ENCODE measurements at places on chromosomes 5 and 9.

GRCh38 chr9:108019821-108020220 is 530.3 kb upstream of the KLF4 start:
- DNase-seq = no peak

DNA sequence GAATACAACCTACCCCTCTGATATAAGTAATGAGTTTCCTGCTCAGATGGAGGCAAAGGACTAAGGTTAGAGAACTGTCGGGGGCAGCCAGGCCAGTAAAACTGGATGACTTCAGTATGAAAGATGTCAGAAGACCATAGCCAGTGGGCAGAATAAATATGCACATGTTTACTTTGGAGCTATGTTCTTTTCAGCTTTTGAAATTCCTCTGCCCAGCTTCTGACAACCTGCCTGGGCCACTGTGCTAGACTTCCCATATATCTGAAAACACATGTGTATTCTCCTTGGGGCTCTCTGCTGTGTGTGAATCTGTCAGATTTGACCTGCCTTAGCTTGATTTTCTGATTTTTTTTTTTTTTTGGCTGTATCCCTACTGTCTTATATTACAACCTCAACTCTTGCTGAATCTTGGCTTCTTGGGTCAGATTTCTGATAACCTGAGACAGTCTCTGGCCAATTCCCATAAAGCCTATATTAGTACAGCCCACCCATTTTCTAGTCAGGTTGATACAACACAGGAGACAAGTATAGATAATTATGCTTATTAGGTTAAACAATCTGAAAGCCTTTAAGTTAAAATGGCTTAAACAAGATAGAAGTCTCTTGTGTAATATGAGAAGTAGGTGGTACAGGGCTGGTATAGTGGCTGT is 76.6 kb upstream of the PRLR start:
- no peak for DNase-seq

DNA sequence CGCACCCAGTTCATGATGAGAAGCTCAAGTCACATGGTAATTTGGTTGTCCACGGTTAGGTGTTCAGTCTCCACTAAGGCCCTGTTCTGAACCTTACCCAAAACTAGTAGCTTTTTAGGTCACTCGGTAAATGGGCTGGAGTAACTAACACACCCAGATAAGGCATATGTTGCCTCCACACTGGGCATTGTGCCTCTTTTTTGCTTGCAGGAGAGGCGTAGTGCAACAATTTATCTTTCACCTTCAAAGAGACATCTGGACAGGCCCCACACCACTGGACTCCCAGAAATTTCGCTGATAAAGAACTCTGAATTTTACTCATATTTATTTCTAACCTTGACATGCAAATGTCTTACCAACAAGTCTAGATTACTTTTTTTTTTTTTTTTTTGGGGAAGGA is 16.8 kb upstream of the PTGES start:
- no peak for DNase-seq

GRCh38 chr9:129548571-129549135 is 72.2 kb downstream of the C9orf50 start:
- no peak for DNase-seq

- no peak for DNase-seq
Measured at GRCh38 chr5:37770786-37771185, 69.1 kb downstream of the GDNF start.

GRCh38 chr9:107732781-107733522 is 243.4 kb upstream of the KLF4 start:
- DNase-seq = peak; percentile 81

DNA sequence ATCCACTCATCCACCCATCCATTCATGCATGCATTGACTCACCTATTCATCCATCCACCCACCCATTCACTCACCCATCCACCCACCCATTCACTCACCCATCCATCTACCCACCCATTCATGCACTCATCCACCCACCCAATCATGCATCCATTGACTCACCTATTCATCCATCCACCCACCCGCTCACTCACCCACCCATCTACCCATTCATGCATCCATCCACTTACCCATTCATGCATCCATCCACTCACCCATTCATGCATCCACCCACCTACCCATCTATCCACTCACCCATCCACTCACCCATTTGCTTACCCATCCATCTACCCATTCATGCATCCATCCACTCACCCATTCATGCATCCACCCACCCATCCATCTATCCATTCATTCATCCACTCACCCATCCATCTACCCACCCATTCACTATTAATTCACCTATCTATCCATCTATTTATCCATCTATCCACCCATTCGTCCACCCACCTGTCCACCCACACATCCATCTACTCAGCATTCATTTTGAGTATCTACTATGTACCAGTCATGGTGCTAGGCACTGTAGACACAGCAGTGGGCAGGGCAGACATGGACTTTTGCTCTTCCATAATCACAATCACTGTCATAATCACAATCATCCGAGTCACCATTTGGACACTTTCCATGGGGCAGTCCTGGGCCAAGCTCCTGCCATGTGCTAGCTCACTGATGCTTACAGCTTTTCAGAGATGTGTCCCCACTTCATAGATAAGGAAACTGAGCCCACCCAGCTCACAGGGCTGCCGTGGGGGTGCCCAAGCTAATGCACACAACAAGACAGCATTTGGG is 34.4 kb downstream of the HMCN2 start:
- no peak for DNase-seq

- DNase-seq = no peak
Measured at GRCh38 chr9:86036555-86036954, 62.8 kb downstream of the GOLM1 start.

DNA sequence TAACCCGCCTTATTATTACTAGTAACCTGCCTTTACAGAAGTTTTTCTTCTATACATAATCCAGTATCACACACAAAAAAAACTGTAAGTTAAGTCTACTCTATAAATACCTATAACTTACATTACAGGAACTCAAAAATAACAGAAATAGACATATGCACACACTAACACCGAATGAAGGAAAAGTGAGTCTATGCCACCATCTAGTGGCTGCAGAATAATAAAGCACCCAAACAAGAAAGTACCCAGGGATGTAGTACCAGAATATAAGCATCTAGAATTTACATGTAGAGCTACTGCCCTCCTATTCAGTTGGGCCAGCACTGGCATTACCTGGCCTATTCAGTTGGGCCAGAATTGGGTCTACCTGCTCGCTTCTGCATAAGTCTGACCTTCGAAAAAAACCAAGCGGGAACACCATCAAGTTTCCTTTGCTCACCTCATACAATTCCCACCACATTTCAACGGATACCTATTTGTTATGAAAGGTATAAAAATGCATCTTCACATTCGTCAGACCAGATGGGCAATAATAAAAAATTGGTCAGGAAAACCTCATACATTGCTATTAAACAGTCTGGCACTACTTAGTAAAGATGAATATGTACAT is 4.0 kb upstream of the NIPSNAP3A start:
- peak; percentile 71 for DNase-seq

DNA sequence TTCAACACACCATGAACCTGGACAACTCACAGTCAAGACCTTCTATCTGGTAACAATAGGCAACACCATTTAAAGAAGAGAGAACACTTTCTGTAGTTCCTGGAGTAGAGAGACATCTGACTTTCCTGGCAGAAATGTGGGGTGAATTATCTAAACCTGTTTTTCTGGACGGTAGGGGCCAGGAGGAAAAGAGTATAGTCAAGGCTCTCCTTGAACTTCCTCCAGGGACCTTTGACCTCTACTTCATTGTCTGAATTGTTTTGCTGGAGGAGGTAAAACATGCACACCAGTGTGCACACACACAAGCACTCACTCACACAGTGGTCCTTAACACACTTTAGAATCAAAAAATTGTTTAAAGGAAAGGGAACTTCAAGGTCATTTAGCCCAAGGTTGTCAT is 13.2 kb downstream of the S100Z start:
- no peak for DNase-seq

- no peak for DNase-seq
Measured at GRCh38 chr5:134989266-134989830, 21.6 kb downstream of the CATSPER3 start.

- DNase-seq = peak; percentile 78
Measured at GRCh38 chr5:96220610-96221390, 212.2 kb downstream of the PCSK1 start.

DNA sequence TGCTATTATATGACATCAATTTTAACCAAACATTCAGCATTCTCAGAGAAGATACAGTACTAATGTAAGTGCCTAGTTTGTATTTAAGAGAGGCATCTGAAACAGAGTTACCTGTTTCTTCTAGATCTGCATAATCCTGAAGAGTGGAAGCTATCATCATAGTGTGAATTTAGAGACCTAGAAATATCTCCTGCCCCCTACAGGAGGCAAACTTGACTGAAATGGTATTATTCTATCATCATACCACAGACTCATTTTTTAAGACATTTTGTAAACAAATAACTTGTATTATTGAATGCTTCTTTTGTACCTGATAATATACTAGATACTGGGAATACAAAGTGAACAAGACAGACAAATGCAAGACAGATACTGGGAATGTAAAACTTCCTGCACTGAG is 216.8 kb upstream of the RPS23 start:
- peak; percentile 4 for DNase-seq

GRCh38 chr5:82296929-82297328 is 18.8 kb upstream of the RPS23 start:
- no peak for DNase-seq

DNA sequence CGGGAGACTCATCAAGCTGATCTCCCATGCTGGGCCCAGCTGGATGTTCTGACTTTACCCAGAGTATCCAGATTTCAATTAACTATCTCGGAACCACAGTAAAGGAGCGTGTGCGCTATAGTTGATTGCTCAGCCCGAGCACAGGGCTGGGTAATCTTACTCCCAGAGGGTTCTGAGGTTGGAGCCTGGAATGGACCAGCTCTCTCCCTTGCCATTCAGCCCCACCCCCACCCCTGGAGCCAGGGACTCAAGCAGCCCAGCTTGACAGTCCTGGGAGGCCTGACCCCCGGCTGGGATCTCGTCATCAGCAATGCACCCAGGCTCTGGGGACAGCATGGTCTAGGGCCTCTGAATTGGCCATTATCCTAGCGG is 23.7 kb upstream of the PTGES start:
- DNase-seq = no peak

DNA sequence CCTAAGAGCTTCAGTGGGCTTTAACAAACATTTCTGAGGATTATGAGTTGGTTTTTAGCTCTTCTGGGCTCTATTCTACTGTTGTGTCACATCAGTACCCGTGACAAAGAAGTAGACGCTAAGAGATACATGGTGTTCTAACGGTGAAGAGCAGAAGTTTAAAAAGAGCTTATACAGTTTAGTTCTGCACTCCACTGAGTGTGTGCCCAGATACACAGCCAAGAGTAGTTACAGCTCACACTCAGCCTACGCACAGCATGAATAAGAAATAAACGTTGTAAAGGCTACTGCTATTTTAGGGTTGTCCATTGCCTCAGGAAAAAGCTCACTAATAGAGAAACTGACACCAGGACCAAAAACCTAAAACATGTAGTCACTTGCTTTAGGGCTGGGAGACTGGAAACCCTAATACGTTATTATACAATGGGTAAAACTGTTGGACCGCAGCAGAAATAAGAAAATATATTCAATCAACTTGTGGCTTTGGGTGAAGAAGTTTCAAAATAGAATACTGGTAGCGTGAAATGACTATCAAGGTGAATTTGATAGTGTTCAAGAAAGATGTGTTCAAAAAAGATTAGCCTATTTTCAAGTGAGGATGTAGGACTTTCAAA is 34.7 kb downstream of the PSIP1 start:
- DNase-seq = no peak

DNA sequence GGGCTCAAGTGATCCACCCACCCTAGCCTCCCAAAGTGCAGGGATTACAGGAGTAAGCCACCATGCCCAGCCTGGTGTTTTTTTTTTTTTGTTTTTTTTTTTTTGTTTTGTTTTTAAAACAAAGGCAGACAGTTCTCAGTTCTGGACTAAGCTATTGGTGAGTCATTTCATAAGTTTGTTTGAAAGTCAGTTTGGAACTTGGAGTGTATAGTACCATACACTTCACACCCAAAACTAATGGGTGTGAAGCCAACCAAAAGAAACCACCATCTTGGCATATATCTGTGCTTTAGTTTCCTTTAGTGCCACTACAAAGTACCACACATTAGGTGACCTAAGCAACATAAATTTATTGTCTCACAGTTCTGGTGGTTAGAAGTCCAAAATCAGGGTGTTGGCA is 13.4 kb downstream of the MAST4 start:
- no peak for DNase-seq

DNA sequence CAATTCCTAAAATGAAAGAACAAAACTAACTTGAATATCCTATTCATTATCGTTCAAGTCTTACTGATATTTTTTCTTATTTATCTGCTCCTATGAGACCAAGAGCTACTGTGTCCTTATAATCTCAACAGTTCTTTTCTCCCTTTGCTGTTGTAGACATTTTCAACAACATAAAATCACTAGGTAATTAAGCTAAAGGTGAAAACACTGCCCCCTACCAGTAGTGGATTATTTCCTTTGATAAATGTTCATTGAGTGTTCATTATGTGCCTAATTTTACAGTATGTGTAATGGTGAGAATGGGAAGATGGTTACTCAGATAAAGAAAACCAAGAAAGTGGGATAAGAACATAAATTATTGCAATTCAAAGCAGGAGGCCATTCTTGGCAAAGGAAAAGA is 41.4 kb upstream of the PAPPA start:
- no peak for DNase-seq

DNA sequence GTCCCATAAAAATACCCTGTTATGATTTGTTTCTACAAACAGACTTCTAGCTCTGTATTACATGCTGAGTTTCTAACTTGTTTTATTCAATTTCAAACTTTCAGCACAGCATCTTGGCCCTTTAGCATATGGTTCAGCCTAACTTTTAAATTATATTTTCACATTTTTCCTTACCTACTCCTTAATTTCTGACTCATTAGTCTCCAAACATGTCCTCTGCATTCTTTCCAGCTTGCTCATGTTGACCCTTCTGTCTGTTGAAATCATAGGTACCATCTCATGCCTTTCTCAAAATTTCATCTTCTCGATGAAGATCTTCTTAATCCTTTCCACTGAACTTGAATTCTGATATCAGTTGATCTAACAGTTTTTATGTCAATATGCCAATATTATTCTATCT is 200.9 kb upstream of the RIOK2 start:
- peak; percentile 68 for DNase-seq

DNA sequence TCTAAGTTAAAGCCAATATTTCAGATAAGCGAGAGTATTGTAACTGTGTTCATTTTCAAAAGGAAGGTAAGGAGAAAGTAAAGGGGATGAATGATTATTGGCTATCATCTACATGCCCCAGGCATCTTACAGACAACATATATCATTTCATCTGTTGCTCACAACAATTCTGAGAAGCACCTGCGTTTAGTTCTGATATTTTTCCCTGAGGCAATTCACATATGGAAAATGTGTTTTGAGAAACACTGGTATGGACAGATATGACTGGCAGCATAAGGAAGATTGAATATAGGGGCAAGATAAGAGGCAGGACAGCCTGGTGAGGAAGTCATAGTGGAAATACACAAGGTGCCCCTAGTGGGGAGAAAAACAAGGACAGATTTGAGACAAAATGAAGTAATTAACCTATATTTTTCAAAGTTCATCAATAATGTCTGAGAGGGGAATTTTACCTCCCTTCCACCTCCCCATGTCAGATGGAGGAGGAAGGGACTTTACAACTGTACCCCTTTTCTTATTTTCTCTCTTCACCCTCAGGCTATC is 87.7 kb upstream of the TRIM32 start:
- no peak for DNase-seq

GRCh38 chr9:124501771-124502320 is 5.4 kb downstream of the NR5A1 start:
- no peak for DNase-seq

GRCh38 chr5:168404365-168404764 is 81.9 kb upstream of the RARS1 start:
- peak; percentile 93 for DNase-seq
